ENCODE measurements at places on chromosomes 4 and X. TPM values are rescaled to one million over a fixed set of nuclear protein-coding genes. Genes with fewer than 3 reads are reported as not detected.

The PSAPL1 gene
- total RNA-seq, result 0.15 TPM

The SMR3B gene
- total RNA-seq, result not detected

The FAM9C gene
- total RNA-seq, result 0.07 TPM

The ETNPPL gene
- total RNA-seq, result not detected

The SMPX gene
- not detected for total RNA-seq

The SOX3 gene
- not detected for total RNA-seq

The NAA11 gene
- not detected for total RNA-seq

The RGN gene
- not detected for total RNA-seq

The MAGEA1 gene
- 0.13 TPM for total RNA-seq

The GAGE12F gene
- not detected for total RNA-seq

The IQSEC2 gene
- 38.9 TPM for total RNA-seq

The CDX4 gene
- not detected for total RNA-seq

The JADE3 gene
- 13.3 TPM for total RNA-seq

The MAML3 gene
- 12.8 TPM for total RNA-seq

The CHST7 gene
- total RNA-seq, result 42.6 TPM

The COX7B2 gene
- total RNA-seq, result not detected

The MCF2 gene
- 0.07 TPM for total RNA-seq

The MAGEB1 gene
- not detected for total RNA-seq

The MAGEC3 gene
- not detected for total RNA-seq

The PROM1 gene
- 0.59 TPM for total RNA-seq

The PFKFB1 gene
- 0.08 TPM for total RNA-seq

The MAGEA12 gene
- 0.15 TPM for total RNA-seq

The AR gene
- total RNA-seq, result 3.1 TPM

The ERAS gene
- total RNA-seq, result not detected

The AWAT2 gene
- total RNA-seq, result not detected

The TLL1 gene
- 0.19 TPM for total RNA-seq

The TBC1D8B gene
- total RNA-seq, result 1.2 TPM

The SPANXB1 gene
- total RNA-seq, result 2.5 TPM
